ENCODE measurements at places on chromosomes 1 and 21.

DNA sequence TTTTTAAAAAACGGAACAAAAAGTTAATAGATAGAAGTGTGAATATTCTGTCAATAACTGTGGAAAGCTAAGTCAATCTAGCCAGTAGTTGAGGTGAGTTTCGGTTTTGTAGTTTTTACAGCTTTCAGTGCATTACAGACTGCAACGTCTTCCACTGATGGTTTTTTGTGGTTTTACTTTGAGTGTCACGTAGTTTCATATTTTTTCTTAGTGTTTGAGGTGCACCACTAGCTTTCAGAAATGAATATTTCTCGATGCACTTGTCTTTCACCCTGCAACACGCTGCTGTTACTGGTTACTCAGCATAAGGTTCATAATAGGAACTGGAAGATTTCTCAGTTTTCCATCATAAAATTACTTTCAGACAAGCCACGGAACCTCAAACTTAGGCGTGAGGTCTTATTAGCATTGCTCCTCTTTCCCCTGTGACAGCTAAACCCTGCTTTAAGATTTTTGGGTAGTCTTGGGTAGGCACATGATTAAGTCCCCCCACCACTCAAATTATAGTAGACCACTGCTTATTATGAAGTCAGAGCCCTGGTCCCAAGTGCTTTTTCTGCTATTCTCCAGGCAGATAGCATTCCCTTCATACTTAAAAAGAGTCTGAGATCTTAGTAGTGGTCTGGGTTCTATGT, 1412.7 kb downstream of the KCNT2 start:
- no peak for DNase-seq

GRCh38 chr1:30860320-30860652, 48.3 kb downstream of the SDC3 start:
- DNase-seq = no peak

DNA sequence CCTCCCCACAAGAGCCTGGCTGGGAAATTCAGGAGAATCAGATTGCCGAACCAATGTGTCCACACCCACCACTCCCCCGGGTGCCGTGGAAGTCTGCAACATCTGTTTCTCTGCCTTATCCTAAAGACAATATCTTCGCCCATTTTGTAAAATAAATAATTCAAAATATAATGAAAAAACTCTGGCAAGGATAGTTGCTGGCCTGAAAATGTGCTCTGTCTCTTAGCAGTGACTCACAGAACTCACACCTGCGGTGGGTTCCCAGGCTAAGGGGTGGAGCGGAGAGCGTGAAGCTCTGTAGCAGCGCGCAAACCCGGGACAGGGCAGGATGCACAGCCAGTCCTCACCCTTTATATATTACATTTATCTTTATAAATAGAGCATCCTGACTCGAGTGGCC, 99.9 kb downstream of the COLGALT2 start:
- no peak for DNase-seq

GRCh38 chr1:202967684-202968281, 726 bp upstream of the CYB5R1 start:
- no peak for DNase-seq

GRCh38 chr1:43653339-43653738, 3.4 kb downstream of the KDM4A start:
- no peak for DNase-seq

GRCh38 chr21:44989537-44989886, 49.7 kb downstream of the SLX9 start:
- no peak for DNase-seq

DNA sequence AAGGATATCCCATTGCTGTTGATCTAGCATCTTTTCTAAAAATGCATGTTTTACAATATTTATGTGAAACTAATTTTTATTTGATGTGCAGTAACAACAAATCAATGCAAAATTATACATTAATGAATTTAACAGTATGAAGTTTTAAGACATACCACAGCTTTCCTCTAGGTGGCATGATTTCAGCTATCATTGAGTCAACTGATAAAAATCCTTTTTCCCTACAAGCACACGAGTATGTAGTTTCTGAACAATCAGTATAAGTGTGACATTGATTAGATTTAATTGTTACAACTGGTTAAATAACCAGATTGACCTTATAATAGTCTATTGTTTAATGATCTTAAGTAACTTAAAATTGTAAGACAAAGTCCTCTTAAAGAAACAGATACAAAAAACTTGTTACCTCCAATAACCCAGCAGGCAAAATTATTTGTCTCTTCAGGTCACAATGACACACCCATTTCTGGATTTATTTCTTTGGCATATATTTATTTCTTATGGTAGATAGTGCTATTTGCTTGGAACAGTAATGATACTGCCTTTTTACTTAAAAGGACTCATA, 5.8 kb upstream of the TGFB2 start:
- no peak for DNase-seq

- DNase-seq = no peak
Observed at GRCh38 chr1:53754484-53755312, 15.7 kb upstream of the GLIS1 start.

- DNase-seq = no peak
Observed at GRCh38 chr1:234712891-234713305, 102.9 kb upstream of the IRF2BP2 start.

DNA sequence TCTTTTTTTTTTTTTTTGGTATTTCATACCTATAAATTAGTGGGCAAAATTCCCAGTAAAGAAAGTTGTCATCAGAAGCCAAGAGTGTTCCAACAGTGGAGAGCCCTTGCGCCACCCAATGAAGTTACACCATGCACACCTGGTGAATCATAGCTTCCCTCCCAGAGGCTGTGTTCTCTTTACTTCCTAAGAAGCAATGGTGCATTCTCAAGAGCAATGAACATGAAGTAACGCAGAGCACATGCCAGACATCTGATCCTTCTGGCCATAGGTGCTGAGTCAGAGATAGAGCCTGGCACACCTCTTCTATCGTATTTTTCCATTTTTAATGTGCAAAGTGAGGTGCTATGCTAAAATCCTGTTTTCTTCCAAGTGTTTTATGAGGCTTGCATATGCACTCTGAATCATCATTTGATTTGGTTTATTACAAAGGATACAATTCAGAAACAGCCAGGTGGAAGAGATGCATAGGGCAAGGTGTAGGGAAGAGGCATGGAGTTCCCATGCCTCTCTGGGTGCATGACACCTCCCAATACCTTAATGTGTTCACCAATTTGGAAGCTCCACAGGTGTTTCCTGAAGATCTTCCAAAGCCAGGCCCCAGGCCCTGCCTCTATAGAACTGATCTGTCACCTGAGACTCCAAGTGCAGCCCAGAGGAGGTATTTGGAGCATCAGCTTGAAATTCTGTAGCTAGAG, 408.0 kb downstream of the SIPA1L2 start:
- DNase-seq = no peak

GRCh38 chr1:234484991-234485739, 6.2 kb upstream of the TARBP1 start:
- no peak for DNase-seq

GRCh38 chr1:2592672-2593071, 6.1 kb downstream of the PRXL2B start:
- DNase-seq = no peak

GRCh38 chr21:32605469-32605868, 6.7 kb downstream of the CFAP298 start:
- no peak for DNase-seq

GRCh38 chr1:36178471-36179219, 22.7 kb downstream of the MAP7D1 start:
- no peak for DNase-seq
